ENCODE measurements at places on chromosomes 2 and 18.
A peak's percentile ranks its signal among the peaks of the same experiment; 100 is the strongest.

- no peak for DNase-seq
Observed at GRCh38 chr2:123040506-123040905, 984.6 kb upstream of the CNTNAP5 start.

DNA sequence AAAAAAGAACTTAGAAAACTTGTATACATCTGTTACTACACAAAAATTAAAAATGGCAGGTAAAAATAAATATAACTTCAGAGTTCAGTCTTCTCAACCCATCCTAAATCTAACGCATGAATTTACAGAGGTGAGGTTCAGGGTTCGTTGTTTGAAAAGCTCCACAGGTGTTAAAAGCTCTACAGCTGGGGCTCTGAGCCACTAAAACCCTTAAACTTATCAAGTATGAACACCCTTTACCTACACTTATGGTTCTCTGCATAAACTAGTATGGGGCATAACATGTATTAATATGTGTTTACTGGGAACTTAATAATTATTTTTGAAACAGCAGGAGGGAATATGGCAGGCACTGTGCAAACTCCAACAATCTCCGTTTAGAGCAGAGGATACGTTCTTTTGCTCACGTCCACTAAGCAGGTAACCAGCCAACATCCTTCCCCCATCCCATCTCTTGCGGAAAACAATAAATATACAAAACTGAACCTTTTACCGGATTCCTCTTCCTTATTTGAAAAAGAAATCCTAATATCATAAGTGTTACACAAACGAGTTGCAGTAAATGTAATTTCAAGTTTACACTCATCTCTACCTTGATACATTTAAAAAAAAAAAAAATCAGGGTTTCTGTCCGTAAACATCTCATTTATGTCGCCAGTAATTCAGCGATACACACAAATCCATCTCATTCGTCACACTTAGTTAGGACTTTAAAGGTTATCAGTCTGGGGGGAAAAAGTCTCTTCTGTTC, 1.3 kb downstream of the PIAS2 start:
- DNase-seq: no peak

DNA sequence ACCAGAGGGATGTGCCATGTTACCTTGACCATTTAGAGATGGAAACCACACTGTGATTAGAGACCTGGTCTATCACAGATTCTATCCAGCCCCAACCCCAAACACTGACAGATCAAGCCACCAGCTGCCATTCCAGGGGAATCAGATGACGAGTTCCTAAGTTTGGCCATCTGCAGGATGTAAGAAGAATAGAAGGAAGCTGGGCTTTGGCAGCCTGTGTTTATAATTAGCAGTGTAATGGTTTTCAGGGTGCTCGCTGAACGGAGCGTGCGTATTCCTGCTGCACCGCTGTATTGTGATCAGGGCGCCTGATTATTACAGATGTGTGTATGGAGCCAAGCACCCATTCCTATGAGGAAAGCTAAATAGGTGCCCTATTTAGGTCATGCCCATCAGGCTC, 138.1 kb downstream of the LRRC30 start:
- no peak for DNase-seq

DNA sequence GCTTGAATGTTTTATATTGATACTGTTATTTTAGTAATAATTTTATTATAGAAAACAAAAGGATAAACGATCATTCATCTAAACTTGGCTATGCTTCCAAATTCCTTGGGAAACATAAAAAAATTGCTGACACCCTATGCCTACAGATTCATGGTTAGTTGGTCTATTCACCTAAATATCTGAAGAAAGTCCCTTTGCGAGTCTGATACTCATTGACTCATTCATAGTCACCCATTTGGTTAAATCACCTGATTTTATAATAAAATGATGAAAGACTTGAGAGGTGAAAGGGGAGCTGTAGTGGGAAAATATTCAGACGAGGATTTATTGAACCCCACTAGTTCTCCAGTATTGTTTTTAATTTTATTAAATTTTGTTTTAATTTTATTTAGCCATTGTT, 112.0 kb downstream of the PTPN4 start:
- DNase-seq: no peak

- no peak for DNase-seq
Observed at GRCh38 chr2:207157162-207157481, 8.6 kb downstream of the KLF7 start.

GRCh38 chr2:6474161-6475140, 391.3 kb downstream of the CMPK2 start:
- no peak for DNase-seq

DNA sequence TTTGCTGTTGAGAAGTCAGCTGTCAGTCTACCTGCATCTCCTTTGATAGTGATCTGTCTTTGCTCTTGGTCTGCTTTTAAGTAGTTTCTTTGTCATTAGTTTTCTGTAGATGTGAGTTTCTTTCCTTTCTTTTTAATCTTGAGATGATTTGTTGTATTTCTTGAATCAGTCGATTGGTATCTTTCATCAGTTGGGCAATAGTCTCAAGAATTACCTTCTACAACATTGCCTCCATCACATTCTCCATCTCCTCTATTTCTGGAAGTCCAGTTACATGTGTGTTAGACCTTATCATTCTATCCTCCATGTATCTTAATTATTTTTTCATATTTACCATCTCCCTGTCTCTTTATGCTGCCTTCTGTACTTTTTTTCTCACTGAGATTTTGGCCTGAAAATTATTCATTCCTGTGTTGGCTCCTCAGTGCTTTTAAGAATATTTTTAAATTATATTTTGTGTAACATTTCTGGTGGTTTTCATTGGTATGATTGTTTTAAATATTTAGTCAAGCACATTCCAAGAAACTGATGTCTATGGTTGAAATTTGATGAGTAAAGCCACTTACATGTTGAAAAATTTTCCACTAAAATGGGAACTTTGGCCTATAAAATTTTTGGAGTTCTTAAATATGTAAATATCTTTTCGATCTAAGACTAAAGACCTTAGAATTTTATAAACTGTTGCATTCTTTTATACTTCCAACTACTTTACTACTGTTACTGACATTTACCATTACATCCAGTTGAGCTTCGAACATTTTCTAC, 239.5 kb upstream of the MGAT5 start:
- DNase-seq: no peak

DNA sequence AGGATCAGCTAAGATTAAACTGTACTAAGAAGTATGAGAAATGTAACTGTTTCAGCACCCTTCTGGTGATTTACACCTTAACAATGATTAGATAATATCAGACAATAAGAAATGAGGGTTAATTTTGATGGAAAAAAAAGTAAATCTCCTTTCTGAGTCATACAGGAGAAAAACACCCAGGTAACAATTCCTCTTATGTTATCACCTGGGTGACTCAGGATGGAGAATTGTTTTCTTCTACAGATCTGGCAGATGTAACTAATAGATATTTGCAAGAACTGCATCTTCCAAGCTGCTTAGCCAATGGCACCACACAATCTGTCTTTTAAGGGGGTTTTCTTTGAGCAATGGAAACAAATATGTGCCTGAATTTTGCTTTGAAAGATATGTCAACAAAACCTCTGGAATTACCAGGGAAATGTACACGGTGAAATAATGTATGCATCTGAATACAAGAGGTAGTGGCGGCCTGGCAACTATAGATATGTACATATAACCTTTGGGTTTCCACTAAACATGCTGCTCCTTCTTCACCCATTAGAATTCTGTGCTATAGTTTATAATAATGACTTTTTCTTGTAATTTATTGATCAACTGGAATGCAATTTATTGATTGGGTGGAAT, 407.9 kb downstream of the CPS1 start:
- DNase-seq: no peak

GRCh38 chr2:217650229-217650628, 352.6 kb downstream of the TNS1 start:
- peak; percentile 49 for DNase-seq

Data from ACHN (cell line).